Chondrocyte (in vitro differentiated cells): ENCODE measurements at places on chromosomes 13 and 19.

GRCh38 chr19:29309637-29310036, 96.7 kb upstream of the UQCRFS1 start:
- H3K36me3 ChIP-seq: no peaks in the 10 kb centered on the region
- DNase-seq: no peak
- no peaks in the 10 kb centered on the region for H3K4me1 ChIP-seq
- no peak overlapping the region for H3K27ac ChIP-seq
- no peak overlapping the region for H3K4me3 ChIP-seq
- H3K27me3 ChIP-seq: peaks cover 37% of the 10 kb centered on the region

- no peak for DNase-seq
- peak overlapping the region; percentile 82 for H3K27ac ChIP-seq
- H3K4me1 ChIP-seq: peaks cover 34% of the 10 kb centered on the region
- H3K4me3 ChIP-seq: peak overlapping the region; percentile 93
- H3K27me3 ChIP-seq: no peaks in the 10 kb centered on the region
- H3K36me3 ChIP-seq: peaks cover 3% of the 10 kb centered on the region
Measured at GRCh38 chr13:36820222-36820621, 1.2 kb downstream of the RFXAP start.

GRCh38 chr19:43699506-43700394, 16.1 kb upstream of the IRGC start:
- H3K36me3 ChIP-seq: peaks cover 2% of the 10 kb centered on the region
- peaks cover 13% of the 10 kb centered on the region for H3K27me3 ChIP-seq
- peak overlapping the region; percentile 12 for H3K4me3 ChIP-seq
- DNase-seq: no peak
- H3K4me1 ChIP-seq: peaks cover 16% of the 10 kb centered on the region
- H3K27ac ChIP-seq: no peak overlapping the region

DNA sequence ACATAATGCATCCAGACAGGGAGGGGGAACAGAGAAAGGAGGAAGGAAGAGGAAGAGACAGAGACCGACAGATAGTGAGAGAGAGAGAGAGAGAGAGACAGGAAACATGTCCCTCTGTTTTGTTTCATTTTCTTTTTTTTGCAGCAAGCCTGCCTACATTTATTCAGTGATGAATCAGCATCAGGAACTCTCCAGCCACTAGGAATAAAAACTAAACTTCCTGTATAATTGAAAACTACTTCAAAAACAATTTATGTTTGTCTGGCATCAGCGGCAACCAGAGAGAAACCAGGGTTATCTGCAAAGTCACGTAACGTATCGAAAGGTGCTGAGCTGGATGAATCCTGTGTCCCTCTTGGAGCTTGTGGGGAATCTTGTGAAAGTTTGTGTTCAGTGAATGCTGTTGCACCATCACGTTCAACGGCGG, 148.6 kb upstream of the SOX21 start:
- peaks cover 6% of the 10 kb centered on the region for H3K4me1 ChIP-seq
- H3K27me3 ChIP-seq: peaks cover 10% of the 10 kb centered on the region
- peak overlapping the region; percentile 67 for H3K27ac ChIP-seq

GRCh38 chr19:10420444-10421239, at the start of gene PDE4A:
Gene PDE4A, plus strand, starts transcription at chr19:10420538. Its CDS starts 227 bp downstream, at chr19:10420765.
- peak within 1 kb of the TSS; percentile 60 for H3K27ac ChIP-seq
- H3K27me3 ChIP-seq: peaks cover 36% of the 10 kb centered on the region
- peak within 1 kb of the TSS; percentile 79 for H3K4me3 ChIP-seq
- no peaks in the 10 kb centered on the region for H3K36me3 ChIP-seq

GRCh38 chr13:76756451-76756850, 129.8 kb downstream of the KCTD12 start:
- peaks cover 8% of the 10 kb centered on the region for H3K4me1 ChIP-seq
- no peaks in the 10 kb centered on the region for H3K36me3 ChIP-seq
- no peak for DNase-seq
- no peak overlapping the region for H3K4me3 ChIP-seq

DNA sequence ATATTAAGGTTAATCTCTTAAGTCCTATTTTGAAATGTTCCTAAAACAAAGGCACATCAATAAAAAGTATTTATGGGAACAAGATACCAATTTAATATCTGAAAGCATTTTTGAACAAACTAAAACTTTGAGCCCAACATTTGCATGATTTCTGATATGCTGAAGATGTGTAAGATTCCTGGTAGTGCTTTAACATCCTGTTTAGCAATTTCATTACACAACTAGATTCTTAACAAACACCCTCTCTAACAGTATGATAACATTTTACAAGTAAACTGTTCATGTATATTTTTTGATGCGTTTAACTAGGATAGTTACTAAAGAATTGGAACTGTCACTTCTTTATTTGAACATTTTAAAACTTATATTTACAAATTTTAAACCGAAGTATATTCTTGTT, 63.9 kb downstream of the DACH1 start:
- H3K27ac ChIP-seq: no peak overlapping the region
- H3K4me3 ChIP-seq: no peak overlapping the region
- no peak for DNase-seq

GRCh38 chr13:78993792-78994191, 334.8 kb upstream of the OBI1 start:
- no peak overlapping the region for H3K27ac ChIP-seq
- no peak for DNase-seq
- H3K27me3 ChIP-seq: peaks cover 5% of the 10 kb centered on the region
- H3K36me3 ChIP-seq: no peaks in the 10 kb centered on the region
- H3K4me1 ChIP-seq: no peaks in the 10 kb centered on the region

- H3K4me3 ChIP-seq: no peak overlapping the region
- H3K27me3 ChIP-seq: no peaks in the 10 kb centered on the region
- DNase-seq: no peak
- no peak overlapping the region for H3K27ac ChIP-seq
- peaks cover 2% of the 10 kb centered on the region for H3K36me3 ChIP-seq
Measured at GRCh38 chr13:99104396-99104795, 96.3 kb upstream of the UBAC2 start.
